Non-pigmented ciliary epithelial cell (primary cell): ENCODE measurements at places on chromosomes 12 and 14.

- DNase-seq, result no peak
Measured at GRCh38 chr12:45991284-45992249, 1.2 kb upstream of the SCAF11 start.

DNA sequence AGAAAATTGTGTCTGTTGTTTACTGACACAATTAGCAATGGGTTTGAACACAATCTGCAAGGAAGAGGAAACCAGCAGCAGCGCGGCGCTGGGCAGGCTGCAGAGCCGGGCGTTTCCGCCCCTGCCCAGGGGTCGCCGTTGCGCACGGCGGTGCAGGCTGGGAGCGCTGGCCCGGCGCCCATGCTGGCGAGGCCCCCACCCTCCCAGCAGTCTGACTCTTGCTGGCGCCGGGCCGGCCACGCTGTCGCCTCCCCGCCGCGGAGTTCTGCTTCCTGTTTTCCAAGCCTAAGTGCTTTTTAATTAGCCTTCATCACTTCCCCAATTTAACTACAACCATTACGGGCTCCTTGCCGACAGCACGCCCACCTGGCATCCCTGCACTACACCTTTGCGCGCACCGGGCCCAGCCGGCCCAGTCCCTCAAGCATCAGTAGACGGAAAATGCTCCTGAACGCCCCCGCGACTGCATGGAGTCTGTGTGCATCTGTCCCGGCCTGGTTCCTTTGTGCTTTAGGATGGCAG lies 212.1 kb downstream of the GXYLT1 start:
- no peak for DNase-seq

DNA sequence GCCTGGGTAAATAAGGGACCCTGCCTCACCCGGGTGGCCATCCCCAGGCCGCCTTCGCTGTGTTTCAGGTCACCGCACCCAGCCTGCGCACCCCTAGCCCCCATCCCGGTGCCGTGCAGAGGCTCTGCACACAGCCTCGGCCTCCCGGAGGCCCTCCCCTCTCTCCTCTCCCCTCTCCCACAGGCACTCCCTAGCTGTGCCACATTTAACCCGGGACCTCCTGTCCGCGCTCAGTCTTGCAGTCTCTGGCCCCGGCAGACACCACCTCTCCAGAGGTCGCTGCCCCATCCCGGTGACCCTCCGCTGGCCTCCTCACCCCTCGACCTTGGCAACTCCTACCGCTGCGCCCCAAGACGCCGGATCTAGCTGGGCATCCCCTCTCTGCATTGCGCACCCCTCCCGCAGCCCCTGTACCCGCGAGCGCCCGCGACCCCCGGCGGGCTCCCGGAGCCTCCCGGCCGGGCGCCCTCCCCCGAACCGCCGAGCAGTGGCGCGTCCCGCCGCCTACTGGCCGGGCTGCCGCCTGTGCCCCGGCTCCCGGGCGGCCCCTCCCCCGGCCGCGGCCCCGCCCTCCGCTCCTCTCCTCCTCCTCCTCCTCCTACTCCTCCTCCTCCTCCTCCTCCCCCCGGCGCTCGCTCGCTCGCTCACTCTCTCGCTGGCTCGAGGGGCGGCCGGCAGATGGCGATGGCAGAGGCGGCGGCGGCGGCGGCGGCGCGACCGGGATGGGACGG lies 120.7 kb downstream of the AACS start:
- DNase-seq, result no peak

DNA sequence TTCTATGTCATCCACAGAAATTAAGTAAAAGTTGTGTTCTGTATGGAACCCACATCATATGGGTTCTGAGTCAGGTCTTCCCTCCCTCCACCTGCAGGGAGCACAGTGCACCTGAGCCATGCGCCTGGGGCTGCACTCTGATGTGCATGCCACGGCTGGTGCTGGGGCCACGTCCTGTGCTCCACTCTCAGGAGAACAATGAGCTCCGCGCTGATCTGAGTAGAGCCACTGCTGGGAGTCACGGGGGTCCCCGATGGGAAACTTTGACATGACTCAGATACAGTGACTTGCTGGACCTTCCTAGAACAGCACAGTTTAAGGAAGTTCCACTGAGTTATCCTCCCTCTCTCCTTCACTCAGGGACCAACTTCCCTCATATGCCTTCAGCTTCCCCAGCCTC lies 683.4 kb downstream of the TMEM121 start:
- no peak for DNase-seq

GRCh38 chr12:79932357-79932756 lies 2.5 kb downstream of the PPP1R12A start:
- DNase-seq, result no peak

GRCh38 chr14:32938719-32939253 lies at the start of gene NPAS3:
Gene NPAS3 (plus strand): TSS chr14:32938879.
- DNase-seq, result no peak

DNA sequence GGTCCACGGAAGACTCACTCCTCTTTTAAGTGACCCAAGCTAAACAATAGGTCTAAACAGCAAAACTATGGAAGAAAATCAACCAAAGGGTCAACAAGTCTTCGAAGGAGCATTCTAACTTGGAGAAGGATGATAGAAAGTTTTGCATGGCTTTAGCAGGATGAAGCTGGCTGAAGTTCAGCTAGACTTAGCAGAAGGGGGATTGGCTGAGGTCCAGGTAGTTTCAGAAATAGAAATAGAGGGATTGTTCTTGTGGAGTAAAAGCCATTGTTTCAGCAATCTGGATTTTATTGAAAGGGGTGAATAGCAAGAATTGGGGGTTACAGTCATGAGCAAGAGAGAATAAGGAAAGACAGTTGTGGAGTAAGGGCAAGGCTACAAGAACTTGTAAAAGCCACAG lies 84.7 kb upstream of the TSPAN8 start:
- DNase-seq, result no peak

DNA sequence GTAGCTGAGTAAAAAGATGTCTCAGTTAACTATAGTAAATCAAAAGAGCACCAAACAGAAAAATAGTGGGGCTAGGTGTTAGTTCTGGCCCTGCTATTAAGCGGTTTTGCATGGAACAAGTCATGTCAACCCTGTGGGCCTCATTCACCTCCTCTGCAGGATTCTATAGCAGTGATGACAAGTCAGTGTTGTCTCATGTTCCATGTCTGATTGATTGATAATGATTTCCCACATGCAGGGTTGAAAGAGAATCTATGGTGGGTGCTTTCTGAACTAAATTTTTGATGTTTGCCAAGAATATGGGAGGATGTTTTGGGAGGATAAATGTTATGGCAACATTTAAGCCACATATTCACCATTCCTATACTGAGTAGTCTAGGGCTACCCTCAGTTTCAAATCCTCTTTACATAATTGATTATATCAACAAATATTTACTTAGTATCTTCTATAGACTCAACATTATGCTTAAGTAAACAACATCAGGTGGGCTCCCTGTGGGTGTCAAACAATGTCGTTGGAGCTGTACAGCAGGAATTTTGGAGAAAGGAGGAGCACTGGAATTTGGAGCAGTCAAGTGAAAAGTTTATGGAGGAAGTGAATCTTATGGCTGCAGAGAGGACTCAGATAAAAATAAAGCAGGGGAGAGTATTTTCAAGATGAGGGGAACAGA lies 48.6 kb downstream of the IRAK3 start:
- no peak for DNase-seq

DNA sequence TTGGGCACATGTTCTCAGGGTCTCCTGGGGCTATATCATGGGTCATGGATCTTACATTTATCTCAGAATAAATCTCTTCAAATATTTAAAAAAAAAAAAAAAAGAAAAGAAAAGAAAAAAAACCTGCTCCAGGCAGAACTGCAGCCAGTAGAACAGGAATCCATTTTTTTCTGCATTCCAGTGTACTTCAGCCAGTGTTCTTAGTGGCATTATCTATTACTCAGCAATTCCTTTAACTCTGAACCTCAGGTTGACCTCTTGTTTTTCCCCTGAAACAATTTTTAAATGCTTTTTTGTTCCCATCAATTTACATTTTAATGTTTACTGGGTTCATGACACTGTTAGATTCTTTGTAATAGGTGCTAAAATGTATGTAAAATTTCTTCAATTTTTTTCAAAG lies 66.7 kb upstream of the STXBP6 start:
- no peak for DNase-seq

GRCh38 chr14:90660865-90661570 lies 155.2 kb downstream of the TTC7B start:
- DNase-seq, result no peak

- DNase-seq, result no peak
Measured at GRCh38 chr12:3973973-3974644, 100.9 kb upstream of the PARP11 start.

GRCh38 chr12:129276361-129277060 lies 423.2 kb downstream of the GLT1D1 start:
- DNase-seq, result no peak

DNA sequence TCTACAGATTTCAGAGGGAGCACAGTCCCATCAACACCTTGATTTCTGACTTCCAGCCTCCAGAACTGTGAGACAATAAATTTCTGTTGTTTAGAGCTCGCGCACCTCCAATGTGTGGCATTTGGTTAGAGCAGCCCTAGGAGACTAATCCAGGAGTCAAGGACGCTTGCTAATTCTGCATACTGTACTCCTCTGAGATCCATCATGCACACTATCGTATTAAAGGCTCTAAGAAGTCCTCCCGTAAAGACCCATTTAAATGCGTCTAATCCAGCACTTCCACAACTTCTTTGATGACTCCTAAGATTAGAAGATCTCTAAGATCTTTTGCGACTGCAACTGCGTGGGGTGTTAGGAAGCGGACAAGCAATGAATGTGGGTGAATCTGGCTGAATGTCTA lies 30.4 kb downstream of the MAP1LC3B2 start:
- no peak for DNase-seq

DNA sequence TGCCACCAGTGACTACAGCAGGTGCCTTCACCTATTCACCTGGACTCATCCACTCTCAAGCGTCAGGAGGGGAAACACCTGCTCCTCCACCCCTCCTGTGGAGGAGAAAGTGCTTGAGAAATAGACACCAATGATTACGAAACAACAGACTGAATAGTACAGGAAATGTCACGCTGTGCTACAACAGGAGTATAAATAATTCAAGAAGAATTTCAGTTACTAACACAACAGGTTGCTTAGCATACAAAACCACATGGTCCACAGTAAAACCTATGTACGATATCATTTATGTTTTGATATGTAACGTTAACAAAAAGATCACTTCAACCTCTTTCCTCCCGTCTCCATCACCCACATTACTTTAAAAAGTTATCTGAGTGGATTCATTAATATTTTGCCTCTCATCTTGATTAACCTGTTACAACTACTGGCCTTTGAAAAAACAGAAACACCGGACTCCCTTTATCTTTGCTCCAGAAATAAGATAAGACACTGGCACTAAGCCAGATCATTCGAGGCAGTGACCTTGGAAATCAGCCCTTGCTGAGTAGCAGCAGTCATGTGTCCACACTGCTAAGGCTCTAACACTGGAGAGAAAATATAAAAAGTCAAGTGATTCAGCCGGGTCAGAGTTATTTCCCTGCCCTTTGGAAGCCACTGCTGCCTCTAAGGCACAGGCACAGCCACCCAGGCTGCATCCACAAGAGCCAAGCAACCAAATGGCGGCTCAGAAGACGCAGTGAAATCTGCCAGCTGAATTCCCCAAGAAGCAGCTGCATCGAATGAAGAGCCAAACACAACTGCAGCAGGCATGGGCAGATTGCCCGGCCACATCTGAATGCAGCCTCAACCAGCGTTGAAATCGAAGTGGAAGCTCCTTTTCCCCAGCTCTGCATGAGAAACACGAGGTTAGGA lies 40.9 kb downstream of the NT5DC3 start:
- no peak for DNase-seq

DNA sequence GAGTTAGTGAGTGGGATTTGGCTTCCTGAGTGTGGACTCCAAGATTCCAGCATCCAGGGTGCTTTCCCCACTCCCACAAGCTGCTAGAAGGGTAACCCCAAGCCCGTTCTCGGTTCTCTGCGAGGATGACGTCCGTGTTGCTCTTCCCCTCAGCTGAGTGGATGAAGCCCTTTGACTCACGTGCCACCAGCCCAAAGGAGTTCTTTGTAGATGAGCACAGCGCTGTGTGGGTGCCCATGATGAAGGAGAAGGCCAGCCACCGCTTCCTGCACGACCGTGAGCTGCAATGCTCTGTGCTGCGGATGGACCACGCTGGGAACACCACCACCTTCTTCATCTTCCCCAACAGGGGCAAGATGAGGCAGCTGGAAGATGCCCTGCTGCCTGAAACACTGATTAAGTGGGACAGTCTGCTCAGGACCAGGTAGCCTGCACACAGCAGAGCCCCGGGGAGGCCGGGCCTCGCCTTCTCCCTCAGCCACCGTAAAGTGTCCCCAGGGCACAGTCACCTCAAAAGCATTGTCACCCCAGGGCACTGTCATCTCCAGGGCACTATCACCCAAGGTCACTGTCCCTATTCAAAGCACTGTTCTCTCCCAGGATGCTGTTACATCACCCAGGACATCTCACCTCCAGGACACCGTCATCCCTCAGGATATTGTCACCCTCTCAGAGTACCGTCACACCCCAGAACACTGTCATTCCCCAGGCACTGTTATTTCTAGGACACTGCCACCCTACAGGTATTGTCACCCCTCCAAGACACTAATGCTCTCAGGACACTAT lies 31.3 kb downstream of the SERPINA3 start:
- DNase-seq, result no peak

DNA sequence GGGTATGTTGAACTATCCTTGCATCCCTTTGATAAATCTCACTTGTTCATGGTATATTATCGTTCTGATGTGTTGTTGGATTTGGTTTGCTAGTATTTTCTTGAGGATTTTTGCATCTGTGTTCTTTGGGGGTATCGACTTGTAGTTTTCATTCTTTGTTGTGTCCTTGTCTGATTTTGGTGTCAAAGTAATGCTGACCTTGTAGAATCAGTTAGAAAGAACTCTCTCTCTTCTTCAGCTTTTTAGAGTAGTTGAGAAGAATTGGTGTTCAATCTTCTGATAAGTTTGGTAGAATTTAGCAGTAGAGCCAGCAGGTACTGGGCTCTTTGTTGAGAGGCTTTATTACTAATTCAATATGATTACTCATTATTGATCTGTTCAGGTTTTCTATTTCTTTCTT lies 707.2 kb upstream of the LRFN5 start:
- no peak for DNase-seq

DNA sequence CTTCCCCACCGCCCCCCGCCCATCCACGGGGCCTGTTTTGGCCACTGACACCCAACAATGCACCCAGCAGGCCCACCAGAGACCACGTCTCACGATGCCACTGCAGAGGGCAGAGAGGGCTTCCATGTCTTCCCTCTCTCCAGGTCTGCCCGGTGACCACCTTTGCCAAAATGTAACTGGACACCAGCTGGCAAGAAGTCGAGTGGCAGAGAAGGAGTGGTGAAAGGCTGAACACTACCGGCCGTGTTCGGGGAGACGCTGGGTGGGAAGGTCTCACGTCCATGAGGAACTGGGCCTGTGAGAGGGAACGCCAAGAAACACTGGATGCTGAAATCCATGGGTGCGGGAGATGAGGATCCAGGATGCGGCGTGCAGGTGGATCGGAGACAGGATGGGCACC lies 308.2 kb downstream of the ADGRD1 start:
- DNase-seq, result no peak

- no peak for DNase-seq
Measured at GRCh38 chr14:65167072-65167645, 64.8 kb upstream of the MAX start.

DNA sequence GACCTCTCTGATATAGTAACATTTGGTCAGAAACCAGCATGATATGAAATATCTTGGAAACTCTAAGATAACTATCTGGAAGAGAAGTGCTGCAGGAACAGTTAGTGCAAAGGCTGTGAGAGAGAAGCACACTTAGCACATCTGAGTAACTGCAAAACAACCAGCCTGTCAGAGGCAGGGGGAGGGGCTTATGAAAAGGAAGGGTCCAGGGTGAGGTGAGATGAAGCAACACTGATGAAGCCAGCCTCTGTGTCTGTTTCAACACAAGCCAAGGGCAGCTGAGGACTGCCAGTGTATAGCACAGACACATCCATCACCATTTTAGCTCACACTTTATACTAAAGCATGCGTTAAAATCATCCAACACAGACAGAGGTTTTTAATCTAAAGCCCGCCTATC lies 37.4 kb upstream of the OVCH1 start:
- DNase-seq, result no peak
